ENCODE measurements at places on chromosomes 12 and 14.
A peak's percentile ranks its signal among the peaks of the same experiment; 100 is the strongest.

DNA sequence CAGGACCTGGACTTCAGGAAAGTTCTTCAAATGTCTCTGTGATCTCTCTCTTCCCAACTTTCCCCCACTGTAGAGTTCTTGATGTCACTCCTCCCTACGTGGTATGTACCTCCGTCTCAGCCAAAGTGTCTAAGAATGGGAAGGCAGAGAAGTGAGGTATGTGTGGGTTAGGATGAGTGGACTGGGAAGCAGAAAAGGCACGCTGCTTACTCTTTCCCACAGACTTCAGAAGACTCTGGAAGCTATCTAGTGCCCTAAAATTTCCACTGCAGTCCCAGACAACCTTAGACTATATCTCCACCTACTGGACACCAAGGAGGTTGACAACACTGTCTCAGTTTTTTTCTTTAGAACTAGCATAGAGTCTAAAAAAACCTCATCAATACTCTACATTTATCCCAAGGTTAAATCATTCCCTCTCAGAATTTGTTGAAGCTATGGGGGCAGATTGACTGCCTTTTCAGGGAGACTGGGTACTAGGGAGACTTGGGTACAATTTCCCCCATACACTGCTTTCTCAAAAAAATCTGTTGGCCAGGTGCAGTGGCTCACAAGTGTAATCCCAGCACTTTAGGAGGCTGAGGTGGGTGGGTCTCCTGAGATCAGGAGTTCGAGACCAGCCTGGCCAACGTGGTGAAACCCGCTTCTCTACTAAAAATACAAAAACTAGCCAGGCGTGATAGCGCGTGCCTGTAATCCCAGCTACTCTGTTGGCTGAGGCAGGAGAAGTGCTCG is 20.6 kb upstream of the ITGA5 start:
- DNase-seq: peak; percentile 44

DNA sequence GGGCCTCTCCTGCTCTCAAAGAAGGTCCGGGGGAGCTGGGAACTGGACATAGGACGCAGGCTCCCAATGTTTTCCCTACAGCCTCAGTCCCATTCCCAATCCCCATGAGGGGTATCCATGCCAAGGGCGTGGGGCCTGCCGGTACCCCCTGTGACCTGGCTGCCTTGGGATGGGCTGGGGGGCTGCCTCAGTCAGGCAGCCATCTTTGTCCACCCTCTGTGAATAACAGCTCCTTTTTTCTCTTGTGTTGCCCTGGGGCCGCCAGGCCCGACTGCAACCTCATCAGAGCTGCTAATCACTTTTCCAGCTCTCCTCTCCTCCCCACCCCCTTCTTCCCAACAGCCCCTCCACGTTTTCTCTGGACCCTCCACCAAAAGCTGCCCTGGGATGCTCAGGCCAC is 11.2 kb downstream of the FIGNL2 start:
- no peak for DNase-seq

GRCh38 chr12:11731042-11731357 is 81.5 kb downstream of the ETV6 start:
- DNase-seq: no peak

GRCh38 chr12:64383675-64384074 is 6.9 kb downstream of the C12orf56 start:
- no peak for DNase-seq

GRCh38 chr14:22835505-22835904 is 880 bp upstream of the MMP14 start:
- DNase-seq: no peak

GRCh38 chr12:30823156-30823699 is 68.5 kb upstream of the CAPRIN2 start:
- no peak for DNase-seq

GRCh38 chr14:34692898-34693227 is 21.5 kb downstream of the CFL2 start:
- DNase-seq: no peak

GRCh38 chr12:48414021-48414420 is 58.3 kb upstream of the ANP32D start:
- DNase-seq: no peak

DNA sequence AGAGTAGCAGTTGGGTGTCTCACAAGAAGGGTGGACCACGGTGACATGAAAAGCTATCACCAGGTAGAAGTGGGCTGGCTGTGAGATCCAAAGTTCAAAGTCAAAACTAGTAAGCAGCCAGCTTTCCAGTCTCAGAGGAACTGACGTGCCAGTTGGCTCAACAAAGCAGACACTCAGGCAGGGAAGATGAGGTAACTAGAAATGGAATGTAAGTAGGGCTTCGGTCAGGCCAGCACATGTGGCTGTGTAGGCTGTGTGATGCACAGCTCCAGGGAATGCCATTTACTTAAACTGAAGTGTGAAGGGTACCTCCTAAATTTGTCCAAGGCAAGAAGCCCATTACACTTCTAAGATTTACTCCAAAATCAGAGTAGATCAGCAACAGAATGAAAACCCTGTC is 43.6 kb downstream of the PTPRR start:
- DNase-seq: no peak

- no peak for DNase-seq
Observed at GRCh38 chr12:132711080-132711843, 620 bp downstream of the PGAM5 start.

GRCh38 chr12:101823891-101824290 is 6.9 kb downstream of the GNPTAB start:
- peak; percentile 88 for DNase-seq

GRCh38 chr14:24576771-24577170 is 721 bp upstream of the CTSG start:
- no peak for DNase-seq

GRCh38 chr12:5511644-5512600 is 80.0 kb downstream of the NTF3 start:
- DNase-seq: no peak

DNA sequence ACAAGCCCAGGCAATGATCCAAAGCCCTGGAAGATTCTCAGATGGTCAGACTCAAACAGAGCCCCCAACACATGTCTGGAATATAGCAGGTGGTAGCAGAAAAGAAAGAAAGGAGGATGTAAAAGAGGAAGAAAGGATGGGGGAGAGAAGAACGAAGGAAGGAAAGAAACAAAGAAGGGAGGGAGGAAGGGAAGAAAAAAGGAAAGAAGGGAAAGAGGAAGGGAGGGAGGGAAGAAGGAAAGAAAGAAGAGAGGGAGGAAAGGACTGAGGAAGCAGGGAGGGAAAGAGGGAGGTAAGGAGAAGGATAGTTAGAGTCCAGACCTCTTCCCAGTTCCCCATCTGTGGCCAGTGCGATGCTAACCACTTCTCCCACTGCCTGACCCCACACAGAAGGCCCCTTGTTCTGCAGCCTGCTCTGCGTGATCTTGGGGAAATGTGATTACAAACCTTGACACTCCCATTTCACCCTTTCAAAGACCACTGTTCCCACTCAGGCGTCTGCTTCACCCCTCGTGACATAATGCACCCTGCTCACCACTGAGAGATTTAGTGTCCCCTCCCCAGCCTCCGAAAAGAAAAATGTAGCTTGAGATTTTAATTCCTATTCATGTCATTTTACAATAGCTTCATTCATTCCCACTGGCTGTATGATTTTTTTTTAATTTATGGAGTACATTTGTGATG is 357.9 kb downstream of the BCL11B start:
- no peak for DNase-seq

DNA sequence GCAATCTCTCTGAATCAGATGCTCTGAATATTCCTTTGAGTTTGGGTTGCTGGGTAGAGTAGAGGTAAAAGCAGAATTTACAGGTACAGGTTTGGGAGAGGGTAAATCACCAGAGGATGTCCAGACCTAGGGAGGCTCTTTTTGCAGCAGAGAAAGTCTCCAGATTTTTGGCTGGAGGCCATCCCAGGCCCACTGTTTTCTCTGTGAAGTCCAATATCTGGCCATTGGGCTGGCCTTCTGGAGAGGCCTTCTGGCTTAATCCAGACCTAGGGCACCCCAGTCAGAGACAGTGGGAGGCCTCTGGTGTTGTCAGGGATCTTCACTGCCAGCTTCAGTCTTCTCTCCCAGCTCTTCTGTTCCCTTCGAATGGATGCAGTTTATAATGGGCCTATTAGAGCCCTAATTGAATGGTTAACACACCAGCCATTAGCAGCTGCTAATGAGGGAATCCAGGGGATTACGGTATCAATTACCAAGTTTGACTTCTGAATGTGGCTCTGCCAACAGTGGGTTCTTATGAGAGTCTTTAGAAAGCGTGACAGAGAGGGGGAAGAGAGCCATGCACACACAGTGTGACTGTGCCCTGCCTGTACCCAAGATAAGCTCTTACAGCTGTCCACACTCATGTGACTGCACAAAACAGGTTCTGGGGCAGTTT is 183.1 kb downstream of the EMP1 start:
- no peak for DNase-seq

- no peak for DNase-seq
Observed at GRCh38 chr12:6430124-6430989, 14.4 kb upstream of the CD27 start.

GRCh38 chr14:68685419-68686204 is 107.3 kb downstream of the ZFP36L1 start:
- DNase-seq: peak; percentile 92

DNA sequence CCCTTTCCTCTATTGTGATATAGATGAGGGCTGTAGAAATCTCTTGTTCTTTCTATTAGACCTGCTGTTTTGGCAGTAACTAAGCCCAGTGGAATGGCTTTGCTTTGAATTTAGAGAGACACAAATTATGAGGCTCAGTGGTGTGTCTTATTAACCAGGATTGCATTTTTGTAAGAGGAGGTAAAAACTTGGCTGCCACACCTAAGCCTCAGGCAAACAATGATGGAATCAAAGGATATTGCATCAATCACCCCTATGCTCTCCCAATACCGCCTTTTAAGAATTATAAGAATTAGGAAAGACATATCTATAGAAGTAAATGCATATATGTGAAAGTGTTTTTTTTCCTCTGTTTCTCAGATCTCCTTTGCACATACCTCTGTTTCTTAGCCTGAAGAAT is 63.3 kb downstream of the ACSS3 start:
- DNase-seq: no peak

GRCh38 chr14:88937706-88938105 is 113.3 kb downstream of the TTC8 start:
- no peak for DNase-seq

DNA sequence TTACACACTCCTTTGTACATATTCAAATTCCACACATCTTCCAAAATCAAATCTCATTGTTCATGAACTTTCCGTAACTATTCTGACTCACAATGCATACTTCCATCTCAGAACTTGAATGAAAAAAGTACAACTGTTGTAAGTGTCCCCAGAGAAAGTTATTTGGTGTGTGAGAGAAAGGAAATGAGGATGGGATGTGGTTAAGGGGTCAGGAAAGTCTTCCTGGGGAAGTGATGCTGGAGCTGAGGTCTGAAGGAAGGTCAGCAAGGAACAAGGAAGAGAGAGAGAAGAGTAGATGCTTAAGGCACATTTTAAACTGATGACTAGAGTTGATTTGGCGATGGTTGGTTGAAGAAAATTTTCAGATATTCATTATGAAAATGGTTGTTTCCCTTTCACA is 340.0 kb upstream of the STXBP6 start:
- no peak for DNase-seq

DNA sequence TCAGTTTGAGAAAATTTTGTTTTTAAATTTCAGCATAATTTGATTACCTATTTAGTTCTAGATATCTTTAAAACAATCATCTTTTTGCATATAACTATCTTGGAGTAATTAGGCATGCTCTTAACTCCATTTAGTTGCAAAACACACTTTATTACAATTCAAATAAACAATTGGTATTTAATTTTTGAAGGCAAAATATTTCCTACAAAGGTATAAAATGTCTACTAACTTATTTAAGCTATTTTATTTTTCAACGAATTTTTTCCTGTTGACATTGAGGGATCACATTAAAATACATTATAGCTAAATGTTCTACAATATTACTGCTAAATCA is 8.3 kb downstream of the FOXA1 start:
- no peak for DNase-seq

DNA sequence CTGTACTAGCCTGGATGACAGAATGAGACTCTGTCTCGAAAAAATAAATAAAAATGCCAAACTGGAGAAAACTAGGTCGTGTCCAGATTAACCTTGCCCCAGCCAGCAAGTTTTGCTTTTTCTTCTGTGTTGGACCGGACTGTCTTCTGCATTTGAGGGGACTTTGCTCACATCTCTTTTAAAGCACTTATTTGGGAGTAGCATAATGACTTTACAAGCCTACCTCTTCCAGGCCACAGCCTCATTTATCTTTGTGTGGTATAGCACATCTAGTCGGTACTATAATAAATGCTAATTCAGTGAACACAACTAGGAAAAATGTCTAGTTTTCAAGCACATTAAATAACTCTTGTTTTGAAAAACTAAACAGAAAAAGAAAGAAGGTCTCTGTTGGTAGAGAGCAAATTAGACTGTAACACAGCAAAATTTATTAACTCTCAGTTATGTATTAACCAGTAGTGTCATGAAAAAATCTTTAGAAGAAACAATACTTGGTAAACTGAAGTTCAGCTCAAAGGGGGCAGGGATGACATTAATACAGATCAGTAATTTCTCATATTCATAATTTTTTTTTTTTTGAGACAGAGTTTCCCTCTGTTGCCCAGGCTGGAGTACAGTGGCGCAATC is 52.0 kb downstream of the WDHD1 start:
- no peak for DNase-seq

DNA sequence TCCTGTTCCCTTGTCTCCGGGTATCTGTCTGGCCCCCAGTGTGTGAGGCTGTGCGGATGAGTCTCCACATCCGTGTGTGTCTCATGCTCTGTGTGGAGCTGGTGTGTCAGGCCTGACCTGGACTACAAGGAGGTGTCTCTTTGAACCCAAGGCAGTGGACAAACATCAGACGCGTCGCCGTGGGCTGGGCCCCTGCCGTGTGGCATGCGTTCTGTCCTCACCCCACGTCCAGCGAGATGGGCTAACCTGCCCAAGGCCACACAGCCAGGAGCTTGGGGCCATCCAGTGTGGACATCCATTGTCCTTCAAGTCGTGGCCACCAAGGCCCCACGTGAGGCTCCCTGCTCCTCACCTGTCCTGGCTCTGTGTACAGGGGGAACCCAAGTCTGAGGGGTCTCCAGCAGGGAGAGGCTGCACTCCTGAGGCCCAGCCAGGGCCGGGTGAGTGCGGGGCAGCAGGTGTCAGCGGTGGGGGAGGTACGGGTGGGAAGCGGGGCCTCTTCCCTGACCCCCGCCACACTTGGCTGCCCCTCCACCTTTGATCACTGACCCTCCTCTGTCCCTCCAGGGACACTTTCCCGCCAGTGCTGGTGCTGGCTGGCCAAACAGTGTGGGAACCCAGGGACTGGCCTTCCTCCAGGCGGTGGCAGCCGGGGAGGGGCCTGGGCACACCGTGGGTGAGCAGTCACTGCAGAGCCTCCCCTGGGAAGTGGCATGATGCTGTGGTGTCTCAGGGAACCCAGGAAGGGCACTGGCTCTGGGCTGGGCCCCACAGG is 48.5 kb downstream of the CYP46A1 start:
- no peak for DNase-seq

DNA sequence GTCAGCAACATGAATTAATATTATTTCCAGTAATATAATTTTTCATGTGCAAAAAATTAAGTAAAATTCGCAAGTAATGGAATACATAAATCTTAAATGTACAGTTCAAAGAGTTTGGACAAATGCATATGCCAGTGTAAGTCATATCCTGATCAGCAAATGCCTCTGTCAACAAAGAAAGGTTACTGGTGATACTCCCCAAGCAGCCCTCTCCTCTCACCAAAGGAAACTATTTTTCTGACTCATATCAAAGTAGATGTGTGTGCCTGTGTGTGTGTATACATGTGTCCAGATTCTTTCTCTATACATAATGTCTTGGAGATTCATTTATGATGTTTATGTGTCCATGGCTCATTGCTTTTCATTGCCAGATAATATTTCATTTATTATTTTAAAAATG is 1035.0 kb downstream of the SLC16A7 start:
- no peak for DNase-seq
